Stimulated activated effector memory CD8-positive, alpha-beta T cell treated with anti-CD3 and anti-CD28 coated beads, Interleukin-12 subunit alpha, Interleukin-12 subunit beta, amount 100 ng/mL, for 72 hours (primary cell): ENCODE measurements at places on chromosomes 3 and 15.
A peak's percentile ranks its signal among the peaks of the same experiment; 100 is the strongest.

GRCh38 chr15:75172284-75172820 is 29.3 kb upstream of the C15orf39 start:
- DNase-seq: no peak

GRCh38 chr3:141414800-141415462 is 46.6 kb downstream of the ZBTB38 start:
- no peak for DNase-seq

GRCh38 chr3:7439101-7439680 is 578.3 kb downstream of the GRM7 start:
- no peak for DNase-seq

GRCh38 chr3:158165730-158166129 is 55.8 kb downstream of the RSRC1 start:
- no peak for DNase-seq

GRCh38 chr15:77097248-77097721 is 26.4 kb upstream of the TSPAN3 start:
- DNase-seq: no peak

- no peak for DNase-seq
Measured at GRCh38 chr15:38294126-38294525, 41.5 kb downstream of the SPRED1 start.

DNA sequence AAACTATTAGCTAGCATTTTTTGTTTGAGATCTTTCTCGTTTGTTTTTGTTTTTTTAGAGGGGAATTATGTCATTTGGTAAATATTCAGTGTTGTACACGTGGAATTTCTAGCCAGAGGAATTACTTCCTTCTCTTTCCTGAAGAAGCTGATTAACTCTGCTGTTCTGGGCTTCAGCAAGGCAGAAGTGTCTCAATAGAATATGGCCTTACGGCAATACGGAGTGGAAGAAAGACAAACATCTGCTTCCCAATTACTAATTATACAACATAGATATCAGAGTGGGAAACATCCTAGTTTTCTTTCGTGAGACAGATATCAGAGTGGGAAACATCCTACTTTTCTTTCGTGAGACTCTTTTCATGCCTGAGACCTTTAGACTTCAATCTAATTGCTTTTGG is 11.9 kb downstream of the P3H2 start:
- DNase-seq: no peak

GRCh38 chr3:58540176-58540858 is 3.3 kb upstream of the ACOX2 start:
- no peak for DNase-seq

- no peak for DNase-seq
Measured at GRCh38 chr3:65561617-65562016, 477.1 kb downstream of the MAGI1 start.

GRCh38 chr3:49295489-49296058 is 18.5 kb upstream of the C3orf62 start:
- DNase-seq: no peak

DNA sequence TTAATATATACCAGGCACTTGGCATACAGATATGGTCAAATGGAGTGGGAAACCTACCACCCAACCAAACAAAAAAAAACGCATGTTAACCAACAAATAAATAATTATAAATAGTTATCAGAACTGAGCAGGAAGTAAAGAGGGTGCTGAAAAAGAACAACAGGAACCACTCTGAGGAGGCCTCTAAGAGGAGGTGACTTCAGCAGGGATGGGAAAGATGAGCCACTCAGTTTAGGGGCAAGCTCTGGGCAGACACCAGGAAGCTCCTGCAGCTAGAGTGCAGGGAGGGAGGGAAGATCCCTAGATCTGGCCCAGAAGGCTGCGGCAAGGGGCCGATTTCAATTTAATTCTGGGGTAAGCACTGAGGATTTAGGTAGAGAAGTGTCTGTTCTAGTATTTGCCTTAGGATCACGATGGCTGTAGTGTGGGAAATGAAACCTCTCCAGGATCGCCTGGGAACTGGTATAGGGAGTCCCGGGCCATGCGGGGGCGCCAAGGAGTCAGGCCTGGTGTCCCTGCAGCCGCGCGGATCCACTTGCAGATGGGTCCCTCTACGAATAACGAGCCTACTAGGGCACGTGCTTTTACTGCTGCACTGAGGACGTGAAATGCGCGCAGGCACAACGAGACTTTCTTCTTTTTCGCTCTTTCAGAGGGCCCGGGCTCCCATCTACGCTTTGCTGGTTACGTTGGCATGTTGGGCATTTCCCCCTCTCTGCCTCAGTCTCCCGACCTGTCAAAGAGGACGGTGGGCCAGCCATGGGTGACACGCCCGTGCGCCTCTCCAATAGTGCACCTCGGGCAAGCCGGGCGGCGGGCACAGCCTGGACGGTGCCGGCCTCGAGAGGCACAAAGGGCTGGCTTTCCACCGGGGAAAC is 1.5 kb upstream of the LIMD1 start:
- peak; percentile 76 for DNase-seq

DNA sequence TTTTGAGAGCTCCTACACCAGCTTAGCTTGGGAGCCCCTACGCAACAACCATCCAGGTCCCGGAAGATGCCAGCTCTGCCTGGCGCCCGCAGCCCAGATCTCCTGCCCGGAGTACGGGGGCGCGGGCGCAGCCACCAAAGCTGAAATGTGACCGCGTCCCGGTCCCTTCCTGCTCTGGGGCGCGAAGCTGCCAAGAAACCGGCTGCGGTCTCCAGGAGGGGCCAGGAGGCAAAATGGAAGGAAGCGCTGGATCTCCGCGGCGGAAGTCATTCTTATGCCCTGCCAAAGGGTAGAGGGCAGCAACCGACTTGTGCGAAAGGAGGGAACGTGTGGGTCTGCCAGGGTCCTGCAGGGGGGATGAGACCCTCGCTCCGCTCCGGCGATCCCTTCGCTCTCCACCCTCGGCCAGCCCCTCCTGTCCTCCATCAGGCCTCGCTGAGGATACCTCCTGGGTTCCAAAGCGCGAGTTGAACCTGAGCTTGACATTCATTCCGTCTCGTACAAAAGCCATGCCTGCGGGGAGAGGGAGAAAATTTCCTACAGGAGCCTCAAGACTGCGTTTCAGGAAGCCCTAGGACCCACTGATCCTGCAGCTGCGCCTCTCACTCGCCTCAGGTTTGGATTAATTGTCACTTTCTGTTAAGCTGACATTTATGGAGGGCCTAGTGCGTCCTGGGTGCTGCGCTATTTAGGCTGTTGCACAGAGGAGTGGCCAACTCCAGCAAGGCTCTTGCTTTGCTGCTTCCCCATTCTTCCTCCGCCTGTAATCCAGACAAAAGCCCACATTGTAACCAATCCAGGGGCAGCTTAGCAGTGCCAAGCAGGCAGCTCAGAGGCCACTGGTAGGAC is 98.3 kb upstream of the VGLL3 start:
- no peak for DNase-seq

GRCh38 chr3:179697736-179698332 is 45.0 kb downstream of the USP13 start:
- DNase-seq: no peak

GRCh38 chr3:194351080-194351672 is at the start of gene CPN2:
Gene CPN2 (minus strand): TSS chr3:194351328. CDS start chr3:194342702, 8,626 bp downstream.
- no peak for DNase-seq

DNA sequence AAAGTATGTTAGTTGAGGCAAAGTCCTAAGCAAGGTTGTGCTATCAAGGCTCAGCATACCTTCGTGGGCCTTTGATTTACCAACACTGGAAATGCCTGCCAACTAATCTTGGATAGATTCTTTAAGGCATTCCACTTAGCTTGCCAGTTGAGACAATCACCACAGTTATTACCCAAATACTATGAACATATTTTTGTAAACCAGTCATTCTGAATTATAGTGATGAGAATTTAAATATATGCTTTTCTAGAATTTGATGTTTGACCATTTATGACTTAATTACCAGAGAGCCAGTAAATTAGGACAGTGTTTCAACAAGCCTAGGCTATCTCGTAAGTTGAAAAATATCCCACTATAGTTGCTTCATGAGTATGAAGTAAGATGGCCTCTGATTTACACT is 15.5 kb downstream of the TRIM59 start:
- no peak for DNase-seq

DNA sequence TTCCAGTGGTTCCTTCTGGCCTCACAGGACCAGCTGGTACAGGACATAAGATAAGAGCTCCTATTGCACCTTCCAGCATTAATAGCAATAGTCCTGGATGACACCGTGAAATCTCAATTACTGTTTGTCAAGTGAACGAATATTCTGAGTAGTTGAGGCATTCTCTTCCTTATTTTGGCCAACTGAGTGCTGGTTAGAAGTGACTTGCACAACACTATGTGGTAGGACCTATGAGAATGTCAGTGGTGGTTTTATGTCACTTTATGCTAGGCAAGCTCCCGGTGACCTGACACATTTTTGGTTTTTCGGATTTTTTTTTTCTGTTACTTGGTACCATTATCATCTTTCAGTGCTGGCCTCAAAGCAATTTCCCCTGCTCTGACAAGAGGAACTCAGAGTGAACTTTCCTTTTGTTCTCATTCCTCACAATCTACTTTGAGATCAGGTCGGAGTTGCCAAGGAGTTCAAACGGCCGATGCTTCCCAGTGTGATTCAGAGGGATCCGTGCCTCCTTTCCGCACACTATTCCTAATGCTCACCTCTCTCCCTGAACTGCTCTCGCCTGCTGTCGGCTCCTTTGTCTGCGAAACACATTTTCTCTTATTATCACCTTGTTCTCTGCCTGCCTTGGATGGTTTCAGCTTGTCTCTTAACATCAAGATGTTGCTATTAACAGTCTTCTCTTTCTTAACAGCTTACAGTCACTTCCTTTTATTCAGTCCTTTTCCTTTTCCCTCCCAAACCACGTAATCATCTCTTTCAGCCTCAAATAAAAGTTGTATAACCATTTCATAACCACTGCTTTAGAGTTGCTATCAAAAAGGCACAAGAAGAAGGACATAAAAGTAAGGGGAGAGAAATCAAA is 35.8 kb downstream of the QTRT2 start:
- DNase-seq: no peak

DNA sequence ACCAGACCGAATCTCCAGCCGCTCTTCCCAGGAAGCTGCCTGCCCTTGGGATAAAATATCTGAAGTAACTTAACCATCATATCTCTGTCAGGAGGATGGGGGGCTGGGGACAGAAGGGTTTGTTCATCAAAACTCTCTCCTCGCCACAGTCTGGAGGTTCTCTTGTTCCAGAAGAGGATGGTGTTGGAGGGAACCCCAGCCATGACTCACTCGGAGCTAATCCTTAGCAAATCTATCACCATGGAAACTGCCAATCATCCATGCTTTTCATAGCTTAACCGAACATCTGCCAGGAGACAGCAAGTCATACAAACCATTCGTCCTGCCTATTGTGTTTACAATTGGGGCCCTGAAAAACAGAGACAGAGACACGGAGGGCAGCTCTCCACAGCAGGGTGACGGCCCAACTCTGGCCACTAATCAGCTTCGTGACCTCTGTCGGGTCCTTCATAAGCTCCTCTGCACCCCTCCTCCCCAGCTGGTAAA is 73.8 kb upstream of the HEG1 start:
- no peak for DNase-seq

DNA sequence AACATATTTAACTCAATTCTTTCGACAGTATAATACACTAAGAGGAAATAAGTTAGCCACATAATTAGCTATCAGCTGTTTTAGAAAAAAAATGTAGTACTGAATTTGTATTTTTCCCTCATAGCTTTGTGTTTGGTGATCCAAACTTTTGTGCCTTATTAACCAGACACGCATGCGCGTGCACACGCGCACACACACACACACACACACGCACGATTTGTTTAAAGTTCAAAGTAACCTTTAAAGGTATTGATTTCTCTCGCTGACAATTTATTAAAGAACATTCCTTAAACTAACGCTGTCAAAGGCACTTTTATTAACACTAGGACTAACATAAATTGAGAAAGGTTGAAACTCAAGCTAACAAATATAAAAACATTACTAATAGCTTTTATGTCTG is 198.9 kb downstream of the ROBO1 start:
- DNase-seq: no peak

GRCh38 chr15:48437178-48437577 is 105.9 kb downstream of the DUT start:
- DNase-seq: no peak

DNA sequence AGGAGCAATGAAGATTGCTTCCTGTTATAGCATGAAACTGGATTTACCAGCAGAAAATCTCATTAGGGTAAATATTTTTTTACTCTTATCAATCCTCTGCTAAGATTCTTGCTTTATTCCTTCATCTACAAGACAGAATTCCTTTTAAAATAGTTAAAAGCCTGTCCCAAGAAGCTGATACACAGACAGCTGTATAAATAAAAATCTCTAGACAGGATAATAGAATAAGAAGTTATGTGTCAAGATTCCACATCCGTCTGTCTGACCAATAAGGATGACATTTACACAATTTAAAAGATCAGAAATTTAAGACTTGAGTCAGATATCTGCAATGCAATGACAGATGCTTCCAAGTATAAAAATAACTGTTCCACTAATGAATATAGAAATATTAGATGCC is 57.6 kb downstream of the SSR3 start:
- no peak for DNase-seq

- DNase-seq: no peak
Measured at GRCh38 chr3:140472306-140473020, 205.4 kb upstream of the TRIM42 start.

- DNase-seq: no peak
Measured at GRCh38 chr15:47924381-47924780, 196.4 kb upstream of the SLC24A5 start.

- DNase-seq: no peak
Measured at GRCh38 chr3:175111036-175111435, 251.9 kb downstream of the NAALADL2 start.

DNA sequence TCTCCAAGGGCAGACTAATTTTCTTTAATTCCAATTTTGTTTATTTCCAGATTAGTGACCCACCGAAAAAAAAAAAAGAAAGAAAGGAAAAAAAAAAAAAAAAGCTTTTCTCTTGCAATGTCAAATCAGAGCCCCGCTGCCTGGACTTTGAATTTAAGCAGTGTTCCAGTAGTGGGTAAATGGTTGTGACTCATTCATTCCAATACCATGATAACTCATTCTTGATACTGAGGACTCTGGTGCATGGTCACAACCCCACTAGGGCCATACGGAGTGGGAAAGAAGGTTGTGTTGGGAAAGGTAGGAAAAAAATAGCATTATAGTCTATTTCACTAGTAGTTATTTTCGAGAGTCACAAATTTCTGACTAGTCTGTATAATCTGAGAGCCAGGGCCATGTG is 59.1 kb upstream of the COL8A1 start:
- DNase-seq: no peak

GRCh38 chr3:11655196-11655928 is 11.6 kb upstream of the VGLL4 start:
- no peak for DNase-seq

GRCh38 chr15:56820333-56820732 is 87.0 kb upstream of the ZNF280D start:
- DNase-seq: peak; percentile 22
